ENCODE measurements at places on chromosomes 16 and 17.

GRCh38 chr17:55236316-55236715 lies 28.4 kb upstream of the HLF start:
- no peak for DNase-seq

DNA sequence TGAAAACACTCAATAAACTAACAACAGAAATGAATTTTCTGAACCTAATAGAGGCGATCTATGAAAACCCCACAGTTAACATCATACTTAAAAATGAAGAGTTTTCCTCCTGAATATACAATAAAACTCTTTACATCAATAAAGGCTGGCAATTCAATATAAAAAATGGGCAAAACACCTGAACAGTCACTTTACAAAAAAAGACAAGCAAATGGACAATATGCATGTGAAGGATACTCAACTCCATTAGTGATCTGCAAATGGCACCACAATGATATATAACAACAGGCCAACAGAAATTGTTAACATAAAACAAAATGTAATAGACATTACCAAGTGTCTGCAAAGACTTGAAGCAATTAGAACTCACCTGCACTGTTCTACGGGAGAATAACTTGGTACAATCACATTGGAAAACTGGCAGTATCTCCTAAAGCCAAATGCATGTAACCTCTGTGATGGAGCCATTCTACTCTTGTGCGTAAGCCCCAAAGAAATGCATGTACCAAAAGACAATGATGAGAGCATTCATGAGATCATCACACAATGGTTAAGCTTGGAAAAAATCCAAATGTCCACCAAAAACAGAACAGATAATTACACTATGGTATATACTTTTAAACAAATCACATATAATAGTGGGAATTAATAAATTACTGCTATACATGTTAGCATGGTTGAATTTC lies 433.4 kb upstream of the MAF start:
- DNase-seq, result no peak

GRCh38 chr17:56506349-56506748 lies 87.2 kb upstream of the NOG start:
- DNase-seq, result no peak

- no peak for DNase-seq
Measured at GRCh38 chr17:3828852-3829232, 17.2 kb downstream of the NCBP3 start.

- no peak for DNase-seq
Measured at GRCh38 chr16:89118361-89119165, 24.9 kb downstream of the ACSF3 start.

DNA sequence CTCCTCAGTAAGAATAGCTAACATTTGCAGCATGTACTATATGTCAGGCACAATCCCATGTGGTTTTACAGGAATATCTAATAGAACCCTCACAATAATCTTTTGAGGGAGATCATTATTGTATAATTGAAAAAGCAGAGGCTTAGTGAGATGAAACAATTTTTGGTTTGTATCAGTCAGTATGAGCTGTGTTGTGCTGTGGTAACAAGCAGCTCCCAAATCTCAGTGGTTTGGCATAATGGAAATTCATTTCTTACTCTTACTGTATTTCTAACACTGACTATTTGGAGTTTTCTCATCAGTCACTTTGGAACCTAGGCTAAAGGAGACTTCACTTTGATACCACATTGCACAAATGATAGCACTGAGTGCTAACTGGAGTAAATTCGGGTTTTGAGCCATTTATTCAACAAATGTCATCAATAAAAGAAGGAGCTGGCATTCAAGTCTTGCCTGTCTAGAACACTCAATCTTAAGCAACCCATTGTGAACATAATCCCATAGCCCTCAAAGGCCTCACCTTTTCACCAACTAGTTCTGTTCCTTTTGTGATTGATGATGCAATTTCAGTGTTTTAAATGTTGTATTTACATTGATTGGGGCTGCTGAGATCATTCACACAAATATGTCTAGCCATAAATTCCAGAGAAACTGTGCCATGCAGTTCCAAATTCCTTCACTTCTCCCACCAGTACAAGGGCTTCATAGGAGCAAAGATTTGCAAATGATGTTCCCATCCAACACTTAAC lies 441.0 kb downstream of the XYLT1 start:
- no peak for DNase-seq

DNA sequence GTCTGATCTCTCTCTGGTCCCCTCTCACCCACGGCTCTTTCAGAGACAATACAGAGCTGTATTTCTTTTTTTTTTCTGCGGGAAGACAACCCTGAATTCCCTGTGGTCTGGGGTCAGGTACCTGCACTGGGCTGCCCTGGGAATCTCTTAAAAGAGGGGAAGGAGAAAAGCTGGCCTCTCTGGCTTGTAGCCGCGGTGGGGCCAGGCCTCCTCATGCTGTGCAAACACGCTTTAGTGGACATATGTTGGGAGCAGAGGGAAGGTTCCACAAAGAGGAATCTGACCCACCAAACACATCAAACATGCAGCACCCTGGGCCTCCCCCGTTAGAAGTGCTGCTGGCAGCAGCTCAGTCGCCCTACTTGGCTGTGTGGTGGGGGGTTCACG lies 143.7 kb upstream of the ZFHX3 start:
- no peak for DNase-seq

GRCh38 chr17:58570758-58571157 lies 56.3 kb upstream of the MTMR4 start:
- DNase-seq, result no peak

DNA sequence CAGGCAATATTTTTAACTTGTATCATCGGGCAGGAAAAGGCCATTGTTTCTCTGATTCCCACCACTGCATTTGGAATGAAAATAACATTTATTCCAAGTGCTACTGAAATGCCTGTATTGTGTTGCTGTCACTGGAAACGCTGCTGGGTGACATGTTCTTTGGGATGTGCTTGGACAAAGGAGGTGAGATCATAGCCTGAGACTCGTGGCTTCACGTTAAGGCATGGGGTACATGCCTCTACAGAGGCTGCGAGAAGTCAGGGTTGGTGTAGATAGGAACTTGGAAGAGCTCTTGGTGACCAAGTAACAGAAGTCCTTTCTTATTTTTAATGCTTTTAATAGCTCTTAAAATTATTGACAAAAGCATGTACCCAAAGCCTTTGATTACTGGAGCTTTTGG lies 58.8 kb upstream of the MAF start:
- DNase-seq, result no peak

GRCh38 chr16:78116946-78117345 lies 17.5 kb downstream of the WWOX start:
- no peak for DNase-seq

DNA sequence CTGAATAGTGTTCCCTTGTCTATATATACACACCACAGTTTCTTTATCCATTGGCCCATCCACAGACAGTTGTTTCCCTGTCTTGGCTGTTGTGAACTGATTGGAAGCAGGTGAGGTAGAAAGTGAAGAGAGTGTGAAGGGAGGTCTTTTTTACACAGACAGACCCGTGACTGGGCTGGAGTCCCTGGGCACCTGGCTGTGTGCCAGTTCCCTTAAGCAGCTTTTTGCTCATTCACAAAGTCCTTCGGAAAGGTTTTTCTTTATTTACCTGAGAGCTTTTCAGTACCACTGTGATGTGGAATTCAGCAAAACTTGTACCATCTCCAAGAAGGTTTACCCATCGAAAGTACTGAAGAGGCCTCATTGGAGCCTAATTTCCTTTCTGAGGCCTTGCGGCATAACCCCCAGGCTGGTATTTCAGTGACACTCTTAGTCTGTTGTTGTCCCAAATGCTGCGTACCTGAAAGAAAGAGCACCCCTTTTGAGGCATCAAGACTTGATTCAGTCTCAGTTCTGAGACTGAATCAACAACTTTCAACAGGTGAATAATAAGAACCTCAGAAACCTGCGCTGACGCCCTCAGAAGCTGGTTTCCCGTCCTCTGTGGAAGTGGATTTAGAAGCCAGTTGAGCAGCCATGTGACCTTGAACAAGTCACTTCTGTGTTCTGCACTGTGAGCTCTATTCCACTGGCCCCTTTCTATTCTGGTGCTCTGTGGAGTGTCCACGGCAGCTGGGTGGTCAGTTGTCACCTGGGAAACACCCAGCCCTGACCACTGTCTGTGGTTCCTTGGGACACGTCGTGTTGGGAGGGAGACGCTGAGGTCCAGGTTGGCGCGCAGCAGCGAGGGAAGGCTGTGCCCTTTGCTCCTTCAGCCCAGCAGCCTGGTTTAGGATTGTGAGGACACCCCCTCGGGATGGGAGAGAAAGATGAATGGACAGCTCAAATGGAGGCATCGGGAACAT lies 53.9 kb upstream of the CRISPLD2 start:
- no peak for DNase-seq

Measured in stimulated activated CD8-positive, alpha-beta memory T cell treated with anti-CD3 and anti-CD28 coated beads, Interleukin-7, amount 100 ng/mL, for 48 hours (primary cell).